ENCODE measurements at places on chromosomes 12 and 14.

GRCh38 chr14:68284333-68284732, 464.8 kb downstream of the RAD51B start:
- no peaks in the 10 kb centered on the region for H3K27me3 ChIP-seq
- no peak for DNase-seq
- peaks cover 3% of the 10 kb centered on the region for H3K4me1 ChIP-seq
- H3K27ac ChIP-seq = no peak overlapping the region

DNA sequence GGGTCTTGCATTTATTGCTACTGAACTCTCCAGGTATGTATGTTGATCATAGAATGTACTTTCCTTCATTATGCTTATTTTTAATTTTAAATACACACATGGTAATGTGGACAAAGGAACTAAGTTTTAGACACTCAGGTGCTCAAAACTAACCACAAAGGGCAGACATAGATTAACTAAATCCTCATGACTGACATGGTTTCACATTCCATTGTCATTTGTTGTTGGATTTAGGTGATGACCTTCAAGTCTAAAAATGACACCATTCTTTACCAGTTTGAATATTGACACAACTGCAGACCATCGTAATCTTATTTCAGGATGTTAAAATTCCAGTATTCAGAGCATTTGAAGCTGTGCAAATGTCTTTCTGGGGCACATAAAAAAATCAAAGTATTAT, 128.4 kb downstream of the BBS10 start:
- H3K4me3 ChIP-seq = no peak overlapping the region
- H3K4me1 ChIP-seq = peaks cover 14% of the 10 kb centered on the region
- H3K27ac ChIP-seq = no peak overlapping the region
- no peaks in the 10 kb centered on the region for H3K36me3 ChIP-seq
- H3K27me3 ChIP-seq = no peaks in the 10 kb centered on the region

DNA sequence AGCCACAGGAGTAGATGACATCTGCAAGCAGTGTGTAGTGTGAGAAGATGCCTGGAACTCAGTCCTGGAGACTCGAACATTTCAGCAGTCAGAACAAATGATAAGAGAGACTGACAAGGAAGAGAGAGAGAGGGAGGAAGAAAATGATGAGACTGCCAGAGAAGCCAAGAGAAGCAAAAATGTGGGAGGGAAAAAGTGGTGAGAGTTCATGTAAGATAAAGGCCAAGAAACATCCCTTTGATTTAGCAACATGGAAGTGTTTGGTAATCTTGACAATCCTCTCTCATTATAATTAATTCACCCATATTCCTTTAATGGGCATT, 42.6 kb downstream of the LIMA1 start:
- H3K27me3 ChIP-seq = no peaks in the 10 kb centered on the region
- H3K4me1 ChIP-seq = peaks cover 52% of the 10 kb centered on the region
- peak overlapping the region; percentile 33 for H3K4me3 ChIP-seq
- DNase-seq = no peak
- peak overlapping the region; percentile 16 for H3K27ac ChIP-seq

- H3K27me3 ChIP-seq = no peaks in the 10 kb centered on the region
- no peak overlapping the region for H3K4me3 ChIP-seq
Observed at GRCh38 chr12:79674629-79675028, 16.1 kb downstream of the PAWR start.

GRCh38 chr14:58106446-58106845, 45.6 kb downstream of the ARMH4 start:
- H3K4me1 ChIP-seq = peaks cover 15% of the 10 kb centered on the region
- DNase-seq = no peak
- peaks cover 54% of the 10 kb centered on the region for H3K27me3 ChIP-seq
- no peak overlapping the region for H3K27ac ChIP-seq

- H3K4me3 ChIP-seq = no peak overlapping the region
- no peak overlapping the region for H3K27ac ChIP-seq
- no peaks in the 10 kb centered on the region for H3K36me3 ChIP-seq
- H3K27me3 ChIP-seq = peaks cover 84% of the 10 kb centered on the region
Observed at GRCh38 chr14:105919458-105920150, 393.2 kb downstream of the TMEM121 start.

DNA sequence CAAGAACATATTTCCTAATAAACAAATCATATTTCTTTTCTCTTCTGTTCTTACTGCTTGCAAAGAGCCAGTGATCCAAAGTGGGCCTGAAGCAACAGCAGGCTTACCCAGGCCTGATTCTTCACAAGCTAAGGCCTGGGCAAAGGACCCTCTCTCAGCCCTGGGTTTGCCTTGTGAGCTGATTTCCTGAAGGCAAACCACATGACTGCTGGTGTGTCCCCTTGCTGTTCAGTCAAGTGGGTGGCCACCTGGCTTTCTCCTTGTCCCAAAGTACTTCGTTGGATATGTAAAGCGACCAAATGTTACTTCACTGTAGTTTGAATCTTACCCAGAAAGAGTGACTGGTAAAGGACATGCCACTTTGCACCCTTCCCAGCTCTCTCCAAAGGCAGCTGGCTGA, 392.9 kb downstream of the ZFP36L1 start:
- no peak for DNase-seq
- H3K4me3 ChIP-seq = no peak overlapping the region
- no peak overlapping the region for H3K27ac ChIP-seq
- no peaks in the 10 kb centered on the region for H3K36me3 ChIP-seq
- H3K4me1 ChIP-seq = no peaks in the 10 kb centered on the region
- no peaks in the 10 kb centered on the region for H3K27me3 ChIP-seq

- H3K27ac ChIP-seq = no peak overlapping the region
- no peaks in the 10 kb centered on the region for H3K27me3 ChIP-seq
- DNase-seq = no peak
- H3K4me1 ChIP-seq = no peaks in the 10 kb centered on the region
Observed at GRCh38 chr12:39619316-39619659, 315 bp downstream of the ABCD2 start.

GRCh38 chr14:71449316-71450055, 482.7 kb upstream of the RGS6 start:
- no peak for DNase-seq
- no peak overlapping the region for H3K4me3 ChIP-seq
- no peak overlapping the region for H3K27ac ChIP-seq
- peaks cover 12% of the 10 kb centered on the region for H3K4me1 ChIP-seq
- H3K36me3 ChIP-seq = no peaks in the 10 kb centered on the region
- no peaks in the 10 kb centered on the region for H3K27me3 ChIP-seq

DNA sequence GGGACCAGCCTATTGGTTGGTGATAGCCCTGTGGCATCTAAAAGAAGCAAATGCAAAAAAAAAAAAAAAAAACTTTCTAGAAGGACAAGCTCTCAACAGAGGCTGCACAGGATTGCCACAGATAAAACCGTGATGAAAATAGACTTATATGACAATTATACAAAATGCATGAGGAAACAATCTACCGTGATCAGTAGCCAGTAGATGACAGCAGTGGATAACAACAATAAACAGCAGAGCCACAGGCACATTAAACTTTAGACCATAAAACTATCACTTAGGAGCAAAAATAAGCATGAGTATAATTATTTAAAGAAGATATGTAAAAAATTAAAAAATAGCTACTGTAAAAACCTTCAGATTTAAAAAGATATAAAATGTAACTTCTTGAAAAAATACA, 183.5 kb upstream of the ABCD2 start:
- DNase-seq = no peak
- no peak overlapping the region for H3K4me3 ChIP-seq
- H3K27ac ChIP-seq = no peak overlapping the region

DNA sequence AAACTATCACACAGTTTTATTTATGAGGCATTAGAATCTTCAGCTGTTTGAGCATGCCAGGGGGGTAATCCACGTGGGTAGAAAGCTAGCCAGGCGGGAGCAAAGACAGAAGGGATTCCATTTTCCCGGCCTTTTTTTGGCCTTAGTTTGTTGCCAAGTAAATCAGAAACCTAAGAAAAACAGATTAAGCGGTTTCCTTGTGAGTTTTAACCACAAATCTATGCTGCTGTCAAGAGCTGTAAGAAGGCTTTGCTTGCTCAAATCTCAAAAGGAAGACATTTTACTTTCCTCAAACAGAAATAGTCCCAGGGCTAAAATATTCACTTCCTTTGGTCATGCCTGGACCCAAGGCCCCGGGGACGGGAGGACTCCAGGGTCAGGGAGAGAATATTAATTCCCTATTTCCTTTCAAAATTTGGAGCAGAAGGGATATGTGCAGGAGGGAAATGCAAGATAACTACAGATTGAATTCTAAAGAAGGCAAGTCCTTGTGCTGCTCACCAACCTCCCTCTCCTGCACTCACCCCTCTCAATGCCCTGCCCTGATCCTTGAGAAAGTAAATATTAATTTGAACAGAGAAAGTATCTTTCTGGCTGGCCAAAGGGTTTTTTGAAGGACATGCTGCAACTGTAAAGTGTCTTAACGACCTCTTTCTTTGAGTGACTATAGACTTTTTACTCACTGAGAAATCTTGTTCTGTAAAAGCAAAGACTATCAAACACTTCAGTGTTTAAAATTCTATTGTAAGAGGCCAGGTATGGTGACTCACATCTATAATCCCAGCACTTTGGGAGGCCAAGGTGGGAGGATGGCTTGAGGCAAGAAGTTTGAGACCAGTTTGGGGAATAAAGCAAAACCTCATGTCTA, 75.7 kb downstream of the HSD17B6 start:
- H3K27ac ChIP-seq = no peak overlapping the region
- peaks cover 24% of the 10 kb centered on the region for H3K27me3 ChIP-seq
- peaks cover 24% of the 10 kb centered on the region for H3K4me1 ChIP-seq
- no peaks in the 10 kb centered on the region for H3K36me3 ChIP-seq

- peaks cover 26% of the 10 kb centered on the region for H3K27me3 ChIP-seq
- DNase-seq = peak; percentile 61
- H3K27ac ChIP-seq = no peak overlapping the region
- H3K4me1 ChIP-seq = peaks cover 17% of the 10 kb centered on the region
- H3K4me3 ChIP-seq = no peak overlapping the region
- no peaks in the 10 kb centered on the region for H3K36me3 ChIP-seq
Observed at GRCh38 chr12:96132819-96133218, 61.4 kb upstream of the ELK3 start.

- peaks cover 16% of the 10 kb centered on the region for H3K4me1 ChIP-seq
- no peaks in the 10 kb centered on the region for H3K27me3 ChIP-seq
- DNase-seq = no peak
Observed at GRCh38 chr12:12379831-12380730, 23.2 kb downstream of the BORCS5 start.

DNA sequence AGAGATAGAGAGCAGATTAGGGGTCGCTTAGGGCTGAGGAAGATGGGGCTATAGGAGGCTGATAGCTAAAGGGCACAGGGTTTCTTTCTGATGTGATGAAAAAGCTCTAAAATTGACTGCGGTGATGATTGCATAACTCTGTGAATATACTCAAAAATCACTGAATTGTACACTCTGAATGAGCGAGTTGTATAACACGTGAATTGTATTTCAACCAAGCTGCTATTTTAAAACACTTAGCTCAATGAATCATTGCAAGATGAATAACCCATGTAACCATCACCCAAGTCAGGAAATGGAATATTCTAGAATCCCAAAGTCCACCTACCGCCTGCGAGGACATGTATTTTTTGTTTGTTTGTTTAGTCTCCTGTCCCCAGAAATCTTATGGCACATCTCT, 60.1 kb upstream of the CCND2 start:
- no peaks in the 10 kb centered on the region for H3K4me1 ChIP-seq
- DNase-seq = no peak
- no peak overlapping the region for H3K27ac ChIP-seq
- no peak overlapping the region for H3K4me3 ChIP-seq

DNA sequence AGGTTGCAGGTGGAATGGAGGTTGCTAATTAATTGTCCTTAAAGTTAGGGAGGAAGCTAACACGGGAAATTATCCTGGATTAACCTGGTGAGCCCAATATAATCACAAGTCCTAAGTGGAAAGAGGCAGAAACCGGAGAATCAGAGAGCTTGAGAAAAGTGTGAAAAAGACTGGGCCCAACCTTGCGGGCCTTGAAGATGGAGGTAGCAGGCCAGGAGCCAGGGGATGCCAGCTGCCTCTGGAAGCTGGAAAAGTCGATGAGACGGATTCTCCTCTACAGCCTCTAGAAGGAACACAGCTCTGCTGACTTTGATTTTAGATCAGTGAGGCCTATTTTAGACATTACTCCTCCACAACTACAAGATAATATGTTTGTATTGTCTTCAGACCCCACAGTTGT, 2.1 kb downstream of the SDR9C7 start:
- no peak for DNase-seq
- no peak overlapping the region for H3K27ac ChIP-seq
